Amygdala (tissue), 56 donors: ENCODE measurements at places on chromosomes 12 and 14.
A peak's percentile ranks its signal among the peaks of the same experiment; 100 is the strongest.

DNA sequence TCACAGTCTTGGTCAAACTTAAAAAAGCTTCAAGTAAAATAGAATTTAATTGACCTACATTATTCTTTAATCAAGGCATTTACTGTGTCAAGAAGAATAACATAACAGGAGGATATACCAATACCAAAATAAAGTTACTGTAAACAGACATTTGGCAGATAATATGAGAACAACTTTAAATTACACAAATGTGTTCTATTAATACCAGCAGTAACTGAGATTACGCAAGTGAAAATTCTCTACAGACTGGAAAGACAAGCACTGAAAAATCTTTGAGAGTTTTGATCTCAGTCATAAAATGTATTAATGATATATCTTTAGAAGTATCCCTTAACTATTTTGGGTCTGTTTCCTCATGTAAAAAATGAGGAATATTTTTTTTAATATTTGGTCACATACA is 169.2 kb upstream of the SOX5 start:
- no peak for DNase-seq

DNA sequence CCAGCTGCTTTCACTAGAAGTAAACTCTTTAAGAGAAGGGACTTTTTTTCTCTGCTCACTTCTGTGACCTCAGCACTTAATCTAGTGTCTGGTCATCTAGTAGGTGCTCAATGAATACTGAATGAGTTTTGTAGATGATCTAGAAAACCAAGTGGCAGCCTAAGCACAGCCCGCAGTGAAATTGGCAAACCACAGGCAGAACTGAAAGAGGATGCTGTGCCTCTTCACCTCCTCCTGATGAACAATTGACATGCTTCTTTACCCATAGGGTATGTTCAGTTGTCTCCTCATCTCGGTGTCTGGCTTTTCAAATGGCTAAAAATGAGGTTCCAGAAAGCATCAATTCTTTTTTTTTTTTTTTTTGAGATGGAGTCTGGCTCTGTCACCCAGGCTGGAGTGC is 399.5 kb downstream of the RMST start:
- DNase-seq, result no peak

GRCh38 chr12:31227401-31227981 is 98.5 kb downstream of the SINHCAF start:
- no peak for DNase-seq

DNA sequence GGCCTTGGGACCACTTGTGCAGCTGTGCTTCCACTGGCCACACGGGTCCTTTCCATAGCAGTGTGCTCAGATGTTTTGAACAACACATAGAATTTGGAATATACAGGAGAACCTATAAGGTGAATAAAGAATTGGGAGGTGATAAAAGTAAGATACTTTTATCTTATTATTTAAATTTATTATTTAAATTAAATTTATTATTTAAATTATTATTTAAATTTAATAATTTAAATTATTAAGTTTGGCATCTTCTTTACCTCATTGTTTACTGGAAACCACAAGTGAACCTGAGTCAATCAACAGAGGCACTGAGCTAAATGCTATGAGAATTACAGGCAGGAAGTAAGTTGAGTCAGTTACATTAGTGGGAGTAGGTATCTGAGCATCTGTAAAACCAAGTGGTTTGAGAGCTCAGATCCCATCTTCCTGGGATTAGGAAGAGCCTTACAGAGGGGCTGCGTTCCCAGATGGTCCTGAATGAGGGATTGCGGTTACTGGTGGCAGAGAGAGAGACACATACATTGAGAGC is 103.1 kb downstream of the ESR2 start:
- no peak for DNase-seq

DNA sequence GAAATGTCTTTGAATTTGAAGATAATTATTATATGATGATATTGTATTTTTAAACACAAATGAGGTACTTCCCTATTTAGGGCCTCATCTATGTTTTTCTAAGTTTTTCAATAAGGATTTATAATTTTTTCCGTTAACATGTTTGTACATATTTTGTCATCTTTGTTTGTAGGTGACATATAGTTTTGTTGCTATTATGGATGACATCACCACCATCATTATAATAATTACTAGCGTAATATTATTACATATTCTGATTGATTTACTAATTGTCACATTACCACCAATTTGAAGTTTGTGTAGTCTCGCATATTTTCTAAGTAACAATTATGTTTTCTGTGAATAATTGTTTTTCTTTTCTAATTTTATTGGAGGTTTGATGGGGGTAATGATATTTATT is 147.2 kb upstream of the DAAM1 start:
- no peak for DNase-seq

GRCh38 chr12:90333939-90334338 is 621.0 kb downstream of the CCER1 start:
- DNase-seq, result no peak

DNA sequence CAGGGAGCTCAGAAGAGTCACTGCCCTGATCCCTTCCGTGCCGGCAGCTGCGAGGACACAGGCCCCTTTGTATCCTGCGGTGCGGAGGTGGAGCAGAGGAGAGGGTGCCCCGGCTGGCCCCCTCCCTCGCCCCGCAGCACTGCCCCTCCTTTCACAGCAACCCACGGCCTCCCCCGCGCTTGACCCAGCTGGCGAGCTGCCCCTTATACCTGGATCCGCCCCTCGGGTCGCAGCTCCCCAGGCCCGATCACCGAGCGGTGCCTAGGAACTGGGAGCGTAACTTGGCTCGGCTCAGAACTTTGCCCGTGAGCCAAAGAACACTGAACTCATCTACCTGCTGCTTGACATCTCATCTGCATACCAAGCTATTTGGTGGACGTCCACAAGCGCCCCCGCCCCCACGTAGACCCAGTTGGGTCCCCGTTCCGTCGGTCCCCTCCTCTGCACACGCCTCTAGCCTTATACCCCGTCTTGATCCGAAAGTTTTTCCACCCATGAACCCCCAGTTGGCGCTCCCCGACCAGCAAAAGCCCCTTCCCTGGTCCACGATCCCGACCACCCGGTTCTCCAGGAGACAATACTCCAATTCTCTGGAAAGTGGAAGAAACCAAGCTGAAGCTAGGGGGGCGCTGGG is 697 bp upstream of the DNAJC14 start:
- DNase-seq, result peak; percentile 89

- peak; percentile 53 for DNase-seq
Observed at GRCh38 chr12:14774074-14774905, 29.0 kb downstream of the WBP11 start.

DNA sequence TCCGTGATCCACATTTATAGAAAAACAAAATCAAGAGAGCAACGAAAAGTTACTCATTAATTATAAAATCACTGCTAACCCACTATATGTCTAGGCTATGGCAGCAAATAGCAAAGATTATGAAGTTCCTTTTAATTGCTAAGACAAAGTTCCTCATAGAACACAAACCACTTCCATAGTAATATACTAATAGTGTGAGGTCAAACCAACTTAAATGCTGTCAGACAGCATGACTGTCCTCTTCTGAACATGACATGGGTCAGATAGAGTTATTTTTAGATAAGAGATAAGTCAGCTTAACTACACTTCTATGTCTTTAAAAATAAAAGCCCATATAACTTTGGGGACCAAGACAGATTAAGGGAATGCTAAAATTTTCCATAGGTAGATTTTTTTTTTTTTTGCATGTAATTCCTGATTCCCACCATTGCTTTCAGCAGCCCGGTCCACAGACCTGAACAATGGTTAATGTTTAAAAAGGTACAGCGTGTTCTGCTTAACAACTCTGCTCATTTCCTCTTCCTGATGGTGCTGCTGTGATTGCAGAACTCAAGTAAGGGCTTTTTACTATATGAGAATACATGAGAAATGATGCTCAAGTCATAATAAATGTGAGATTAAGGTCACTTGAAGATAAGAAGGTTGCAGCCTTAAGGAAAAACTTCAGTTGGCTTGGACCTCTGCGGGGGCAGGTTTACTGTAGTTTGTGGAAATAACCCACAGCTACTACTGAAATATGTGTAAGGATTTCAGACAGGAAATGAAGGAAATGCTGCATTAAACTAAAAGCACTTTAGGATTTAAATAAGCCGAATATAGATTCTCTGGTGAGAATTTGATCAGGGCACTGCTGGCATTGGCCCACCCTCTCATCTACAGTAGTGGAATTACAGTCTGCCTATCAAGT is 37.7 kb upstream of the DUSP6 start:
- DNase-seq, result no peak

DNA sequence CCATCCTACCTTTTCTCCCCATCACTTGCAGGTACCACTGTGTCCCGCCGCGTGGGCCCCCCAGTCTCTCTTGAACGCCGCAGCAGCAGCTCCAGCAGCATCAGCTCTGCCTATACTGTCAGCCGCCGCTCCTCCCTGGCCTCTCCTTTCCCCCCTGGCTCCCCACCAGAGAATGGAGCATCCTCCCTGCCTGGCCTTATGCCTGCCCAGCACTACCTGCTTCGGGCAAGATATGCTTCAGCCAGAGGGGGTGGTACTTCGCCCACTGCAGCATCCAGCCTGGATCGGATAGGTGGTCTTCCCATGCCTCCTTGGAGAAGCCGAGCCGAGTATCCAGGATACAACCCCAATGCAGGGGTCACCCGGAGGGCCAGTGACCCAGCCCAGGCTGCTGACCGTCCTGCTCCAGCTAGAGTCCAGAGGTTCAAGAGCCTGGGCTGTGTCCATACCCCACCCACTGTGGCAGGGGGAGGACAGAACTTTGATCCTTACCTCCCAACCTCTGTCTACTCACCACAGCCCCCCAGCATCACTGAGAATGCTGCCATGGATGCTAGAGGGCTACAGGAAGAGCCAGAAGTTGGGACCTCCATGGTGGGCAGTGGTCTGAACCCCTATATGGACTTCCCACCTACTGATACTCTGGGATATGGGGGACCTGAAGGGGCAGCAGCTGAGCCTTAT is 9.2 kb downstream of the ARHGAP9 start:
- DNase-seq, result no peak

- no peak for DNase-seq
Observed at GRCh38 chr12:132660052-132660451, 27.1 kb downstream of the POLE start.

DNA sequence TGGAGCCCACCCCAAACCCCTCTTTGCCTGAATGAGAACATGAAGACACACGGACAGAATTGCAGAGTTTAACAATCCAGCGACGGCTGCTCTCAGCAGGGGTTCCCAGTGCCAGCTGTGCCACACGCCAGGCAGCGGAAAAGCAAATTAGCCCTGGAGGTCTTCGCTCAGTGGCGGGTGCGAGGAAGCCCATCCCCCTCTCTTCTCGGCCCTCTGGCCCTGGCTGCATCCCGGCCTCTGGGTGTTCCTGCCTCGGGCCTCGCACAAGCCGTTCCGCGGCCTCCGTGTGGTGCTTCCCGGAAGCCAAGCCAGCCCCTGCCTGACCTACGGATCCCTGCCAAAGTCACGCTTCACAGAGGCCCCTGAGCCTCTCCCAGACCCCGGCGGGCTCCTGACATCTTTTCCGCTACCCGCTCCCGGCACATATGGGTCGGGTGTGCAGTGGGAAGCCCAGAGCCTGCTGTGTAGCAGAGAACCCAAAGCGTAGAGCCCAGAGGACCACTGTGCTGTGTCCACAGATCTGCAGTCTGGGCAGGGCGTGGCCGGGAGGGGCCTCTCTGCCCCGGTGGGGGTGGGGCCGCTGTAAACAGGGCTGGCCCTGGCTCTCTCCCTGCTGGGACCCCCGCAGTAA is 70.7 kb upstream of the GALNT9 start:
- DNase-seq, result no peak

- no peak for DNase-seq
Observed at GRCh38 chr14:53715193-53715721, 241.4 kb downstream of the BMP4 start.

DNA sequence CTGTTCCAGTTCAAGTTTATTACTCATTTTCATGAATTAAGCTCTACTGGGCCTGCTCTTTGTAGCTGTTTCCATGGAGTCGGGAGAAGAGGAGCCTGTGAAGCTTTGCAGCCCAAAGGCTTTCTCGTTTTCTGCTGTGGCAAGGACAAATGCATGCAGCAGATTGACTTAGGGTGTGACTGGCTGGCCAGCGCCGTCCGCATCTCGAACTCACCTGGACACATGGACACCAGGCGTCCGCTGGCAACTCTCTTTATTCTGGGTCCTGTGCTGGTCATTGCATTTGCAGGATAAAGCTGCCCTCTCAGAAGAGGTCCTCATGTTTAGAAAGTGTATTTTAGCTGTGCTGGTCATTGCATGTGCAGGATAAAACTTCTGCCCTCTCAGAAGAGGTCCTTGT is 350.4 kb downstream of the TMEM121 start:
- no peak for DNase-seq

- DNase-seq, result no peak
Observed at GRCh38 chr14:77043984-77044485, 15.5 kb upstream of the IRF2BPL start.

DNA sequence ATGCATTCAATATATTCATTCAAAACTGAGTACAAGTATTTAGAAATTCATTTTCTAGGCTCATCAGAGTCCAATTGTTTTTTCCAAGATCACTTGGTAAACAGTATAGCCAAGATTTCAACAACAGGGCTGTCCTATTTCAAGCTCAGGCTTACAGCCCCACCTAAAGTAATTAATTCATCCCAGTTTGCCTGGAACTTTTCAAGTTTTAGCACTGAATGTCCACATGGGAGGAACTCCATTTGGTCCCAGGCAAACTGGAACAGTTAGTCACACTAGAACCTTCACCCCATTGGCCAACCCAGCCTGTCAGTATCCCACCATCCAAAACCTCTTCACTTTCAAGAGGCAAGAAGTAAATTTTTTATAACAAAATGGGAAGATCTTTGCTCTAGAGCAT is 210.9 kb downstream of the DPY19L2 start:
- DNase-seq, result no peak

DNA sequence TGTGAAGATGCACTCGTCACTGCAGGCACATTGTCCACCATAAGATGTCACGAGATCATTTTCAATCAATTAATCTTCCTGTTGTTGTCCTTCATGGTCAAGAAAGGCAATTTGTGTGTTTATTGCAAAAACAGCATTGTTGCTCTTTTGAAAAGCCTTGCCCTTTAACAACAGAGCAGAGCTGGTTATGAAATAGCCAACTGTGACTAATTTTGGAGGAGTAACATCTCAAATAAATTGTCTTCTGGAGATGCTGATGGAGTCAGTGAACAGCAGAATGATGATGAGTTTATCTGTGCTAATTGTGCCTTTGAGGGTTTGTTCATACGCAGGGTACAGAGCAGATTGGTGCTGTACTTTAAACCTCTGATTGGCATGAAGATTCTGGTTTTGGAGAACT is 88.3 kb upstream of the E2F7 start:
- no peak for DNase-seq
